Left forelimb (tissue), 1 donor: ENCODE measurements at places on chromosomes 5 and 9.

GRCh38 chr9:113309204-113309813, 6.1 kb upstream of the RNF183 start:
- DNase-seq: no peak

DNA sequence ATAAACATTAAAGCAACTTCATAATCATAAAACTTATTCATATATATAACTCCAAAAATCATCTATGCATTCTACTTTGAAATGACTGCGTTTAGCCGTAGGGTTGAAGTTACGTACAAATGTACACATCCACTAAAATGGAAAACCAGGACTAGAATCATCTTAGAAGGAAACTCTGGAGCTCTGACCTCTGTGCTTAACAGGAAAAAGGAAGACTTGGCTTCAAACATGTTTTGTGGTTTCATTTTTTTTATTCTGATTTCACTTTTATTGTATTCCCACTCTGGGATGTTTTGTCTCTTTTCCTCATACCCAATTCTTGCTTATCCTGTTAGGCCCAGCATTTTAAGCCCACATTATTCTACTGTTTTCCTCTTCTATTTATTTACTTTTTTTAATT, 44.9 kb downstream of the GRAMD2B start:
- DNase-seq: no peak

- DNase-seq: no peak
These were observed 234.2 kb upstream of the ADAMTS16 start for GRCh38 chr5:4905674-4906520.

GRCh38 chr5:173316339-173317020, 11.7 kb downstream of the STC2 start:
- DNase-seq: peak; percentile 64

GRCh38 chr9:1083325-1083913, 33.3 kb downstream of the DMRT2 start:
- DNase-seq: peak; percentile 74

- DNase-seq: no peak
These were observed 42.4 kb downstream of the TNFSF8 start for GRCh38 chr9:114887963-114888362.
